Right lung (tissue), 10 donors: ENCODE measurements at places on chromosomes 4 and X. TPM values are rescaled to one million over a fixed set of nuclear protein-coding genes. Genes with fewer than 3 reads are reported as not detected.

The CMC4 gene
- polyA plus RNA-seq = 8.5 TPM

GRCh38 chr4:143411527-143412419, 75.1 kb downstream of the GAB1 start:
- DNase-seq = no peak

DNA sequence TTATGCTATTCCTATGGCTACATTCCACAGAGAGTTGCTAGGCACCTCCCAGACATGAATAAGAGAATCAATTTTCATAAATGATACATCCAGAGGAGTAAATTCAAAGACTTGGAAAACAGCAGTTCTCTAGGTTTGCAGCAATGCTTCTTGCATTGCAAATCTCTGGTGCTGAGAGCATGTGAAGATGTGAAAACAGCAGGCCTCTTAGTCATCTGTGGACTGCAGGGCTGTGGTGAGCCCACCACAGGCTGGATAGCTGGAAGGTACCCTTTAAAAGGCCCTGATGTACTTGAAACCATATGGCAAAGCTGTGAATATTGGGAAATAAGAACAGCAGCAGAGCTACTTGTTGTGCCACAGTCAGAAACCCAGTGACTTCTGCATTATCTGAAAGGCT, 2135.9 kb downstream of the ARAP2 start:
- no peak for DNase-seq

DNA sequence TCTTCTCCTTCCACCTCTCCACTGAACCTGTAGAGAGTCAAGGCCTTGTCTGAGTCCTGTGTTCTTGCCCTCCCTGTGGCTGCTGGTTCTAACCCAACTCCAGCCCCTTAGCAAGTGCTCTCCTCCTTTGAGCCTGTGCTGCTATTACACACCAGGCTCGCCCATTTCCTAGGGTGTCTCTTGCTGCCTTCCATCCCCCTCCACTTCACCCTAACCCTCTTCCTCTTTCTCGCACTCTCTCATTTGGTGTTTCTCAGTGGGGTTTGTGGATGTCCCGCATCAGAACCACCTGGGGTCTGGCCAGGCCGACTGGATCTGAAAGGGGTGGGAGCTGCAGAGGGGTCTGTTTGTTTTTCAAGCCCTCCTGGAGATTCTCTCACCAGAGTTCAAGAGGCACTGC, 156.7 kb downstream of the SPRY1 start:
- DNase-seq = no peak

The BCLAF3 gene
- polyA plus RNA-seq = 12.5 TPM

The TMPRSS11F gene
- not detected for polyA plus RNA-seq

- DNase-seq = no peak
These were observed 706 bp upstream of the CSTF2 start for GRCh38 chrX:100819534-100819836.

- no peak for DNase-seq
These were observed 1.7 kb downstream of the INTS6L start for GRCh38 chrX:135522132-135522530.

The ARSD gene
- polyA plus RNA-seq = 46.3 TPM

DNA sequence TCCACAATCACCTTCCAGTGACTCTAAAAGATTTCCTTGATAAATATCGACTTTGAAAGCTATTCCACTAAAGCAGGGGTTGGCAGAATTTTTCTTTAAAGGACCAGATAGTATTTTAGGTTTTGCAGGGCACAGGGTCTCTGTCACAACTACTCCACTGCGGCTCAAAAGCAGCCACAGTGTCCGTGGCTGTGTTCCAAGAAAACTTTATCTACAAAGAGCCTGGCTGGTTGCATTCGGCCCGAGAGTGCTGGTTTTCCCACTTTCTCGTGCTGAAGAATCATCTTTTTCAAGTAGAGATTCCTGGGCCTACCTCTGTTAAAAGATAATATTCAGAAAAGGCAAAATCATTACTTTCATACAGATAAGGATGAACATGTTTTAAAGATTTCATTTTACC, 55.6 kb downstream of the TSPAN7 start:
- DNase-seq = no peak

GRCh38 chr4:1887052-1887451, 15.9 kb downstream of the NSD2 start:
- DNase-seq = no peak

GRCh38 chr4:3421470-3421869, 20.3 kb upstream of the HGFAC start:
- no peak for DNase-seq

The MAGEA12 gene
- not detected for polyA plus RNA-seq

GRCh38 chr4:88413801-88414200, 35.1 kb downstream of the HERC6 start:
- no peak for DNase-seq

The VEGFC gene
- polyA plus RNA-seq = 26.1 TPM

The FAM47A gene
- not detected for polyA plus RNA-seq
